Stimulated activated CD4-positive, alpha-beta T cell treated with anti-CD3 and anti-CD28 coated beads, Interleukin-4, amount 100 ng/mL, for 48 hours (primary cell): ENCODE measurements at places on chromosomes 13 and 19.

DNA sequence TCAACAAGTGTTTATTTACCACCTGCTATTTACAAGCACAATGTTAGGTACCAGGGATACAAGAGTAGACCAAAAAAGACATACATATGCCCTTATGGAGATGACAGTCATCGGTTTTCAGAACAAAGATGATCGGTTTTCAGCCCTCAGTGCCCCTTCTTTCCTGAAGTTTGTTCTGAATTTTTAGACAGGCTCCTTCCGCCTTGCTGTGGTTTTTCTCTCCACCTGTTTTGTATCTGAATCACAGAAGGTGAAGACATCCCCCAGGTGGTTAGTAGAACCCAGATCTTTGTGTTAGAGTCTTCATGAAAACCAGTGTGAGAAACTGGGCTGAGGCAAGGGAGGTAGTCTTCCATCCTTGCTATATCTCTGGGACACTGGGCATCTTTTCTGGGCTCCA lies 23.5 kb downstream of the ACTL9 start:
- DNase-seq, result no peak

GRCh38 chr19:16301999-16302694 lies 22.5 kb upstream of the KLF2 start:
- DNase-seq, result no peak

- DNase-seq, result no peak
These were observed 35.1 kb upstream of the ZNF808 start for GRCh38 chr19:52492201-52492993.

DNA sequence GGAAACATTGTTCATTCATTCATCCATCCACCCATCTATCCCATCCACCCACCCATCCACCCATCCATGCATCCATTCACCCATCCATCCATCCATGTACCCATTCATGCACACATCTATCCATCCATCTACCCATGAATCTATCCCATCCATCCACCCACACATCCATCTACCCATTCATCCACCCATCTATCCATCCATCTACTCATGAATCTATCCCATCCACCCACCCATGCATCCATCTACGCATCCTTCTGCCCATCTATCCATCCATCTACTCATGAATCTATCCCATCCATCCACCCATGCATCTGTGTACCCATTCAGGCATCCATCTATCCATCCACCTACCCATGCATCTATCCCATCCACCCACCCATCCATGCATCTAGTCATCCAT lies 51.6 kb upstream of the URI1 start:
- no peak for DNase-seq
